ENCODE measurements at places on chromosomes 11 and 22.

GRCh38 chr22:32723643-32724042, 77.9 kb upstream of the TIMP3 start:
- DNase-seq: no peak

DNA sequence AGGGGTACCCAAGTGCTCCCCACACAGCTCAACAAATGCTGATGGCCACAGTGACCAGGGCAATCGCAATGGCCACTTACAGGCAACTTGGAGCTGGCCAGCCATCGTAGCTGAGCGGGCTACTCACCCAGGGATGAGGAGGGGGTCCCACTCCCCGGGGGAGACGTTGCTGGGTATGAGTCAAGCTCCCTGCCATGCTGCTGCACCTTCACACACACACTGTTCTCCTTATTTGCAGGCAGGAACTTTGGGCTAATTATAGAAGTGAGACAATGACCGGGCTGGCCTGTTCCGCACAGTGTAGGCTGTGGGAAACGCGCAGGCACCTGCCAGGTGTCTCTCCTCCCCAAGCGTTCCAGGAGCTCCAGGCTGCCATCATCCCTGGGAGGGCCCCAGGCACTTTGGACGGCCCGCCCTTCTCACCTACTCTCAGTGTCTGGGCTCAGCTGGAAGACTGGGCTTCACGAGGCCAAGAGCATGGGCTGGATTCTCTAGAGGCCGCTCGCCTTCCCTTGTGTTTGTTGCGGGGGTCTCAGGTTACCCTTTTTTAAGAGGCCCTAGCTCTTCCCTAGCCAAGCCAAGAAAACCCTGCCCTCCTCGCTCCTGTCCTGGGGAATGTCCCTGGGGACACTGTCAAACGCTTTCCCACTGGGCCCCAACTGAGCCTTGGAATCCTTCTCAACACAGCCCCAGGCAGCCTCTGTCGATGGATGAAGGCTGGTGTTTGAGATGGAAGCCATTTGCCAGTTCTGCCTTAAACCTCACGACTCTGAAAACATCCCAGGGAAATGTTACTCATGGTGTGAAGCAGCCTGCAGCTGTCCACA, 73.0 kb downstream of the RTL6 start:
- no peak for DNase-seq

- no peak for DNase-seq
These were observed 13.2 kb downstream of the CARS1 start for GRCh38 chr11:3044004-3044403.

- no peak for DNase-seq
These were observed 107.1 kb upstream of the PARVA start for GRCh38 chr11:12270215-12270797.

DNA sequence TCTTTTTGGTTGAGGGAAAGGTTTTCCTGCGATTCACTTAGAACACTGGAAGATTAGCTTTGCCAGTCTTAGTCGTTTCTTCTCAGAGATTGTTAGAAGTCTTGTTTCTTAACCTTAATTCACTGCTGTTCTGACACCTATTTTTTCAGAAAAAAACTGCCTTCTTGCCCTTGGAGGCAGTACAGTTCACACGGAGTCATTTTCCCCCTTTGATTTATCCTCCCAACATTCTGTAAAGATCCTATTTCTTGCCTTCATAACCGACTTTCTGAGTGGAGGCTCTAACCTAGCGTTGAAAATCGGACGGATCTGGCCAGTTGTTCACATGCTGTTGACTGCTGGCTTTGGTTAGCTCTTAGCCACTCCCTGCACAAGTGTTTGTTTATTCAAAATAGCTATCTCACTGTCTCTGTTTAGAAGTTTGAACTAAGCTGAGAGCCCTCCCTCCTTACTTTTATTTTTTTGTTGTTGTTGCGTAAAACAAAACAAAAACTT, 737 bp downstream of the BCL2L13 start:
- no peak for DNase-seq

DNA sequence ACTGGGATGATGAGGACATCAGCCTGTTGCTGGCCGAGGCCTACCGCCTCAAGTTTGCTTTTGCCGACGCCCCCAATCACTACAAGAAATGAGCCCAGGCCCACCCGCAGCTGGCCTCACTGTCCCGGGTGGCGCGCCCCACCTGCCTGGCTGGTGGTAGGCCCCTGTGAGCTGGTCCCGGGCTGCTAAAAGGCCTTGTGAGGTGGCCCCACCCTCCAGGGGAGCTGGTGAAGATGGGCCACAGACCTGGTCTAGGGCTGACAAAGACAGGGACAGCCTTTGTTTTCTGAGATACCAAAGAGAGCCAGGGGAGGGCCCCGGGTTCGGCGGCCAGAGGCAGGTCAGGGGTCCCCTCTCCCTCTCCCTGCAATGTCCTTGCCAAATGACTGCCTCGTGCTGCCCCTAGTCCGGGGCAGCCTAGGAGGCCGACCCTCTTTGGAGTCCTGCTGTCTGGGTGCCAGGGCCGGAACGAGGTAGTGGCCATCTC, 411.1 kb downstream of the TBC1D22A start:
- no peak for DNase-seq

DNA sequence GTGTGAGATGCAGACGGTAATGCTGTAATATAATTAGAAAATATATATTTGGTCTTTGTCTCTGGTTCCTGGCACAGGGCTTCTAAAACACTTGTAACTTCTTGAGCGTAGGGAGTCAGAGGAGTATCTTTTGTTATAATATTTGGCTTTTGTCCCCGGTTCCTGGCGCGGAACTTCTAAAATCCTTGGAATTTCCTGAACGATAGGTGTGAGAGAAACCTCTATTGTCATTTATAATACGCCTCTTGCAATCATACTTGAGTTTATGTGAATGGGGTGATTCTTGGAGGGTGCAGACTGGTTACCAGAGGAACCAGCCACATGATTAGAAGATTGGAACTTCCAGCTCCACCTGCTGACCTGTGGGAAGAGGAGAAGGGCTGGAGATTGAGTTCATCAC, 54.1 kb upstream of the ZBED5 start:
- no peak for DNase-seq

GRCh38 chr11:86743223-86744118, 56.9 kb upstream of the PRSS23 start:
- DNase-seq: no peak

GRCh38 chr22:20234314-20234682, 33.8 kb downstream of the RTN4R start:
- DNase-seq: no peak

DNA sequence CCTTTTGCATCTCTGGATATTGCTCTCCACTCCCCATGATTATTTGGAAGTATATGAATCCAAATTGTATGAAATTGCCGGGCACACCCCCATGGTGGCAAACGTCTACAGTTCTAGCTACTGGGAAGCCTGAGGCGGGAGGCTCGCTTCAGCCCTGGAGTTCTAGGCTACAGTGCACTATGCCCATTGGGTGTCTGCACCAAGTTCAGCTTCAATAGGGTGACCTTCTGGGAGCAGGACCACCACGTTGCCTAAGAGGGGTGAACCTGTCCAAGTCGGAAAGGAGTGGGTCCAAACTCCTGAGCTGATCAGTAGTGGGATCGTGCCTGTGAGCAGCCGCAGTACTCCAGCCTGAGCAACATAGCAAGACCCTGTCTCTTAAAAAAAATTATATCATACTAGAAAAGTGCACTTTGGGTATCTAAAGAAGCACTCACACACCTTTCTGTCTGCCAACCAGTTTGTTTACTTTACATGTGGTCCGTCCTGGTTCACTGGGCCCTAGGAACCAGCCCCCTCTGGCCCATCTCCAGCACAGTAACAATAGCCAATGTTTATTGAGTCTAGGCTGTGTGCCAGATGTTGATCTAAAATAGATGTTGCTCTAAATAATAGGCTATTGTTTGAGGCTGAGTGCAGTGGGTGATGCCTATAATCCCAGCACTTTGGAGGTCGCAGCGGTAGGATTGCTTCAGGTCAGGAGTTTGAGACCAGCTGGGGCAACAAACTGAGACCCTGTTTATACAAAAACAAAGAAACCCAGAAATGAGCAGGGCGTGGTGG, 16.4 kb upstream of the KAT5 start:
- DNase-seq: no peak

Data from activated CD8-positive, alpha-beta memory T cell treated with anti-CD3 and anti-CD28 coated beads for 1 hour (primary cell).